Gastrocnemius medialis (tissue), 4 donors: ENCODE measurements at places on chromosomes 7 and 10.

- no peak for DNase-seq
Measured at GRCh38 chr7:129197771-129198170, 9.3 kb downstream of the SMO start.

GRCh38 chr10:80187060-80187459, 18.3 kb downstream of the ANXA11 start:
- DNase-seq, result no peak

DNA sequence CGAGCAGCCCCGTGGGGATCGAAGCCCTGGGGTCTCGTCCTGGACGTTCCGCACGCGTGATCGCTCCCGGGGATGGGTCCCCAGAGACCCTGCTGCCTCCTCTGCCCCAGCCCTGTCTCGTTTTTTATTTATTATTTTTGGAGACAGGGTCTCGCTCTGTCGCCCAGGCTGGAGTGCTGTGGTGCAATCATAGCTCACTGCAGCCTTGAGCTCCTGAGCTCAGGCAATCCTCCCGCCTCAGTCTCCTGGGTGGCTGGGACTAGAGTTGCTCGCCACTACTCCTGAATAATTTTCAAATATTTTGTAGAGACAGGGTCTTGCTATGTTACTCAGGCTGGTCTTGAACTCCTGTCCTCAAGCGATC, 319 bp upstream of the STX1A start:
- DNase-seq, result no peak

DNA sequence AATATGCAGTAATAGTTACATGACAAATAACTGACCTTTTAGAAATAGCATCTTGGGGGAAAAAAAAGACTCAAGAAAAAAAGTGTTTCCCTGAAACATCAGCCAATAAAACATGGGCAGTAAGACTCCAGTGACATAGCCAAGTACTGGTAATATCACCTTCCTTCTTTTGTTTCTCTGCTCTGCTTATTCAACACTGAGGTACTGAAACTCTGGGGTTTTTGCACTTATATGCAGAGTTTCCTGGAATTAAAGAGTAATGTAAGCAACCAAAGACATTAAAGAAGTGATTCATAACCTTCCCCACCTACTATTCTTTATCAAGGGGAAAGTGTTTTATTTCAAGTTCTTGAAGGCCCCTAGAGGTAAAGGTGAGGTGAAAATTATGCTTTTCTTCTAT, 414.5 kb downstream of the GRM8 start:
- DNase-seq, result no peak

- DNase-seq, result no peak
Measured at GRCh38 chr7:137626469-137627067, 220.2 kb downstream of the DGKI start.

GRCh38 chr10:124596962-124597845, 135.6 kb downstream of the LHPP start:
- no peak for DNase-seq

GRCh38 chr7:36456138-36456537, 66.5 kb downstream of the ANLN start:
- no peak for DNase-seq

DNA sequence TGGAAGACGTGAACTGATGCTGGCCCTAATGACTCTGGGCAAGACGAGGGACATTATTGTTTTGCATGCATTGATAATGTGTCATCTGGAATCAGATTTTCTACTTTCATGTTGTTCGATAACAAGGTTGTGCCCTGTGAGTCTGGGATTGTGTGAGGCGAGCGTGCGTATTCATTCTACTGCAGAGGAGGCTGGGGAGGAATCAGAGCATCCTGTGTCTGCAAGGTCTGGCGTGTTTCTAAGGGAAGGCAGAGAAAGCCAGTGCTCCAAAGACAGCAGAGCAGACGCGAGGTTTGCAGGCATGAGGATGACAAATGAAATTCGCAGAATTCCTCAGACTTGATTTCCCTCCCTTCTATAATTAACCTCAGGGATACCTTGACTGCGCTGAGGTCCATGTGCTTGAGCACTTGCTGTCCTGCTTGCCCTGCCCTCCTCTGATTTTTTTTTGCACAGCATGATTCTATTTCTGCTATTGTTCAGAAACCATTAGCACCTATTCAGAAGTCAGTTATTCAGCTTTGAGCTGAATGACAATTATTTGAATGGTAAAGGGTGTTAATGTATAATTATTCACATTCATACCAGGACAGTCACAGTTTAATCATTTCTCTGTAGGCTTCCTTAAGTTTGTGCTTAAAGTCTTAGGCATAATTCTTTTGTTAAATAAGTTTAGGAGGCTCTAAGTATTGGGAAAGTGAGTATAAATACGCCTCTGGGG, 233.6 kb downstream of the EBF3 start:
- no peak for DNase-seq

DNA sequence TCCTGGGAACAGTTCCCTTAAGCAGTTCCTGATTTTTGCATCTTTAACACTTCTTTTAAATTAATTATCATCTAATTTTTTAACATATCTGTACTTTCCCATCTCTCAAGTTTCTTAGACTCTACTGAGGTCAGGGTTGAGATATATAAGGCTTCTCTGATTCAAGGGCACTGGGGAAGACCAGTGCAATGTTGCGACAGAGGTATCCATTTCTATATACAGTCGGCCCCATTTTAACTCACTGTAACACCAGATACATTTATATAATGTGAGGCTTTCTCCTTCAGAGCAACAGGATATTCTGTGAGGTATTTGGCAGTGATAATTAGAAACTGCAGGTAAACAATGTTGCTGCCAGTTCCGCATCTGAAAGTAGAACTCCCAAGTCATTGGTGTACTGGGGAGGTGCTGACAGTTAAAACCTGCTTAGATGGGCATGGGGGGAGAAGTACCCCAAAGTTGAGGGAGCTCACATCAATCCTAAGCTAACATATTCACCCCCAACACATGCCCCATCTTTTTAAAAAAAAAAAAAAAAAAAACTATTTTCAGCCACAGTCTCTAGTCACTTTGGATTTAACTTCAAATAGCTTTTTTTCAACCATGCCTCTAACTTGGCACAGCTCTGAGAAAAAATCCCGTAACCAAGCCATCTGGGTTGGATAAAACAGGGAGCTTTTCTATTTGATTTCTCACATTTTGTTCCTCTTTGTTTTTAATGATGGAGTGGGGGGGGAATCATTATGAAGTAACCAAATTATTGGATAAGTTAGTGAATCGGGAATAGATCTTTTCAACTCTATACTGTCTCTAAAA, 62.9 kb downstream of the REEP3 start:
- DNase-seq, result no peak

DNA sequence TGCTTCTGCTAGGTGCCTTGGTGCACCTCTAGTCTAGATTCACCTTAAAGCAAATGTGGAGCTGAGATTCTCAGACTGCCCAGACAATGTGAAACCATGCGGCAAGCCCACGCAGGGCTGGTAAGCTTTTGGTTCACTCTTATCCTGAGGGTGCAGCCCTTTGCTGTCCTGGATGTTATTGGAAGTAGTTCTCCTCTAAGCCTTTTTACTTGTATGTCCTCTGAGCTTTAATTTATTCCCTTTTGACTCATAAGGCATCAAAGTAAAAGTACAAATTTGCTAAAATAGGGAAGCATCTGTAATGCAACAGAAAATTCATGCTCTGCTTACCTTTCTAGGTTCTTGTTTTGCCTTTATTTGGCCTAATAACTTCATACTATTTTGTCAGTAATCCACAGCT, 186.8 kb downstream of the MACC1 start:
- DNase-seq, result no peak
